ENCODE measurements at places on chromosomes 5 and 9. TPM values are rescaled to one million over a fixed set of nuclear protein-coding genes. Genes with fewer than 3 reads are reported as not detected.

Gene LHX6
- not detected for total RNA-seq

Gene ZFP2
- total RNA-seq, result 0.89 TPM

Gene TAF9
- total RNA-seq, result 52.9 TPM

DNA sequence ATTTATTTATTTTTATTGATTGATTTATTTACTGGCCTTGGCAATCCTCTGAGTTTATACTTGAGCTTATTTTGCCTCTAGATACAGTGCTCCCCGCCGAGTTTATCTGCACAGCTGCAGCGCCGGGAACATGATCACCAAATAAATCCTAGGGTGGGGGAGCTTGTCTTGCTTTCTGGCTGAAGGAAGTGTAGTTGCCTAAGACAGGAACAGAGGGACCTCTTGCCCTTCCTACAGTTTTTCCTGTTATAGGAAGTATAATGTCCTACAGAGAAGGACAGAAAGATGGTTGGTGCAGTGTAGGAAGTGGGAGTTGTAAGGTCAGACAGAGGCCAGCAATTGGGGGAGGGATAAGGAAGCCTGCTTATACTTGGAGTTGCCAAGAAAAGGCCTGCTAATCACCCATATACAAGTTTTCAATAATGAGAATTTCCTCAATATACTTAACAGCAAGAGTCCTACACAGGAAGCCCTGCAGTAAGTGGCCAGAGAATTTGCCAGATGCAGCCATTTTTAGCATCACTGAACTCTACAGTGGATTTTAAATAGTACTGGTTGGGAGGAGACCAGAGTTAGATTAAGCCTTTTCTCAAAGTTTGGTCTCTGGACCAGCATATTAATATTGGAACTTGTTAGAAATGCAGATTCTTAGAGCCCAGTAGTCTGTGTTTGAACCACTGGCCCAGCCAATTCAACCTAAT lies 7.7 kb downstream of the AOPEP start:
- H3K36me3 ChIP-seq, result peaks cover 2% of the 10 kb centered on the region
- no peaks in the 10 kb centered on the region for H3K27me3 ChIP-seq
- H3K4me1 ChIP-seq, result peaks cover 1% of the 10 kb centered on the region
- no peak overlapping the region for H3K4me3 ChIP-seq
- no peak for DNase-seq
- H3K27ac ChIP-seq, result no peak overlapping the region

GRCh38 chr9:125372441-125373226 lies 111.0 kb downstream of the GAPVD1 start:
- H3K27me3 ChIP-seq, result peaks cover 4% of the 10 kb centered on the region
- no peak for DNase-seq
- no peaks in the 10 kb centered on the region for H3K36me3 ChIP-seq
- H3K4me3 ChIP-seq, result no peak overlapping the region
- H3K27ac ChIP-seq, result no peak overlapping the region

GRCh38 chr9:114742947-114743346 lies 61.0 kb upstream of the TEX48 start:
- no peaks in the 10 kb centered on the region for H3K27me3 ChIP-seq
- no peak for DNase-seq
- H3K27ac ChIP-seq, result no peak overlapping the region
- H3K36me3 ChIP-seq, result peaks cover 8% of the 10 kb centered on the region
- H3K4me3 ChIP-seq, result no peak overlapping the region

DNA sequence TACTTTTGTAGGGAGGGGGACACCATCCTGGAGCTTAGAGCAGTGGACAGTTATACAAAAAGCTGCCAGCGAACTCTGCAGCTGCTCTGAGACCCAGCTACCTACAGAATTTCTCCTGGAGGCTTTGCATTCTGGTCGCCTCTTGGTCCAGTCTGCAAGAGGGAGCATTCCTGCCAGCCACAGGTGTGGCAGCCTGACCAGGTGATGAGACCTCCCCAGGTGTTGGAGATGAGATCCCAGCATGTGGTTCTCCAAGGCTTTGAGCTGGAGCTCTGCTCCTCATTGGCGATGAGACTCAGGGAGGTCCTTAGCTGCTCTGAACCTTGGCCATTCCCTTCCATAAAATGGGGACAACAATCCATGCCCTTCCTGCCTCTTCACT lies 69.3 kb downstream of the RGS3 start:
- peaks cover 10% of the 10 kb centered on the region for H3K4me1 ChIP-seq
- no peak overlapping the region for H3K4me3 ChIP-seq
- H3K27ac ChIP-seq, result peak overlapping the region; percentile 21

DNA sequence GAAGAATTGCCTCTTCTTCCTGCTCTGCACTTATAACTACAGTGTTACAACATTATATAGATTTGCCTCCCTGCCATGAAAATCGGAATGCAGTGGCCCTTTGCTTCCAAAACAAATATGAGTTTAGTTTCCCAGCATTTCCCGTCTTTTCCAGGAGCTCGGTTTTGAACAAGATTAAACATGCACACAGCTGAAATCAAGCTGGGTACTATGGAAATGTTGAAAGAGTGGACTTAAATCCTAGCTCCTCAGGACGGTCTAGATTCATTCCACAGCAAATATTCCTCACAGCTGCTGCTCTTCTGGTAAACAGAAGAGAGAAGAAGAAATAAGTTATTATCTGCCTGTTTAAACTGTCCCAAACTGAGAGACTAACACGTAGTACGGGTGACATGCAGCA lies 161.4 kb downstream of the PIK3R1 start:
- no peak overlapping the region for H3K27ac ChIP-seq
- peaks cover 36% of the 10 kb centered on the region for H3K4me1 ChIP-seq
- H3K36me3 ChIP-seq, result peaks cover 7% of the 10 kb centered on the region
- H3K4me3 ChIP-seq, result no peak overlapping the region
- peaks cover 2% of the 10 kb centered on the region for H3K27me3 ChIP-seq
- no peak for DNase-seq

GRCh38 chr5:35417040-35417439 lies 186.8 kb upstream of the PRLR start:
- no peak overlapping the region for H3K27ac ChIP-seq
- H3K36me3 ChIP-seq, result no peaks in the 10 kb centered on the region
- H3K4me3 ChIP-seq, result no peak overlapping the region
- no peak for DNase-seq
- no peaks in the 10 kb centered on the region for H3K4me1 ChIP-seq

Gene IL9
- total RNA-seq, result not detected

GRCh38 chr5:151581347-151581746 lies 9.8 kb downstream of the FAT2 start:
- no peaks in the 10 kb centered on the region for H3K27me3 ChIP-seq

Gene UQCRQ
- total RNA-seq, result 278 TPM

GRCh38 chr9:136619742-136620440 lies 42.8 kb upstream of the EGFL7 start:
- no peaks in the 10 kb centered on the region for H3K27me3 ChIP-seq
- H3K4me3 ChIP-seq, result no peak overlapping the region
- no peak for DNase-seq
- H3K27ac ChIP-seq, result no peak overlapping the region
- H3K36me3 ChIP-seq, result no peaks in the 10 kb centered on the region

DNA sequence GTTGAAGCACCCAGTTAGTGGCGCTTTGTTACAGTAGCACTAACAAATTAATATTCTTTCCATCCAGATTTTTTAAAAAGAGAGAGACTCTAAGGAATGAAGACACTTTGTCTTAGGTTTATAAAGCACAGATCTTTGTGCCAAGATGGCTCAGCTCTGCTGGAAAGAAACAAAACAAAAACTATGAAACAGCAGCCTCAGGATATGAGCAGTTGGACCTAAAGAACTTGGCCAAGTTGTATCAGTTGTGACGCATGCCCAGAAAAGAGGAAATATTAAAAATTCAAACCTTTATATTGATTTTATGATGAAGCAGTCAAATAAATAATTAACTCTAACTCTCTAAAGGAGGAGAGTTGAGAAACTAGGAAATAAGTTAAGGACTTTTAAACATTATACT lies 427.2 kb downstream of the SPOCK1 start:
- H3K4me3 ChIP-seq, result no peak overlapping the region
- H3K4me1 ChIP-seq, result no peaks in the 10 kb centered on the region
- H3K27ac ChIP-seq, result no peak overlapping the region
- no peaks in the 10 kb centered on the region for H3K36me3 ChIP-seq

DNA sequence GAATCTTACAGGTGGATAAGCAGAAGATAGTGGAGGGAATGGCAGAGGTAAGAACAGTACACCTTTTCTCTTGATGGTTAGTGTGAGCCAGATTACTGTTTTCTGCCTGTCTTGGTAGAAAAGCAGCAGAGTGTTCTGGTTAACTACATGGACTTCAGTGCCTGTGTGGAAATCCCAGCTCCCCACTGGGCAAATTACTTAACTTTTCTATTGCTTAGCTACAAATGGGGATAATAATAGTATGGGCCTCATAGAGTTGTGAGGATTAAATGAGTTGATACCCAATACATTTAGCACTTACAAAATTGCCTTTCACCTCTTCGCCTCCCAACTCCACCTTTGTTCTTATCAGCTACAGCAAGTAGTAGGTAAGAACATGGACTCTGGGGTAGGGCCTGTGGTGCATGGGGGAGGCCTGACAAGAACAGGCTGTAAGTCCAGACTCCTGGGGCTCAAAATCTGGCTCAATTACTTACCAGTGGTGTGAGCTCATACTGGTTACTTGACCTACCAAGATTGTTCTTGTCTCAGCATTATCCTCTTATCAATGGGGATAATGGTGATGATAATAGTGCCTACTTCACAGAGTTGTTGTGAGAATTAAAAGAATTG lies 125.1 kb downstream of the LIFR start:
- no peak overlapping the region for H3K27ac ChIP-seq
- DNase-seq, result no peak
- no peak overlapping the region for H3K4me3 ChIP-seq
- H3K4me1 ChIP-seq, result peaks cover 14% of the 10 kb centered on the region
- peaks cover 32% of the 10 kb centered on the region for H3K27me3 ChIP-seq
- no peaks in the 10 kb centered on the region for H3K36me3 ChIP-seq

DNA sequence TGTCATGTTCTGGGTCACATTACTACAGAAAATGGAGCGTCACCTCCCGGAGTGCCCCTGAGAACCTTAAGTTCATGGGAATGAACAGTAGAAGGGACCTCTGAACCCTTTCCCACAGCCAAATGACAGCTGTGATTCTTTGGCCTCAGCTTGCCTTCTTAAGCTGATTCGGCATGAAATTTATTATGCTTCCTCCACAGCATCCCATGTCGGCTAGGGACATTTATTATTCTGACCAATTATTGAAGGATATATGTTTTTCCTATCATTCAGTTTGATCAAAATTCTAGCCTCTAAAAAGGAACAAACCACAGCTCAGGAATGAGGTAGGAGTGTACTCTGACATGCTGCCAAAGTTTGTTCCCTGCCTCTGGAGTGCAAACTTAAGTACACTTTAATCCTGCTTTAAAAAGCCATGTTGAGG lies 440.6 kb downstream of the CETN3 start:
- no peaks in the 10 kb centered on the region for H3K36me3 ChIP-seq
- H3K27me3 ChIP-seq, result no peaks in the 10 kb centered on the region
- H3K4me3 ChIP-seq, result no peak overlapping the region
- H3K27ac ChIP-seq, result no peak overlapping the region
- no peak for DNase-seq

DNA sequence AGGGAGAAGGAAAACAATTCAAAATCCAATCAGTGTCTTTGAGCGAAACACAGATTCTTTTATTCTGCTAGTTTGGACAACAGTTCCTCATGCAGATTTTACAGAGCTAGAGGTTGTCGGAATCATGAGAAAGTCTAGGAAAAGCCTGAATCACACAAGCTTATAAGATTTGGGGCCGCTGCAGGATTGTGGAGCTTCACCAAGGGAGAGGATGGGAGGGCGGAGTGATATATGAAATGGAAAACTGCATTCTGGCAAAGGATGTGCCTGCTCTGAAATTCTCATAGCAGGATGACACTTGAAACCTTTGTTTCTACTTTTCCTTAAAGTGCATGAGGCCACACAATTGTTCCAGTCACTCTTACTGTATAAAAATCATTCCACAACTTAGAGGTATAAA lies 134.3 kb downstream of the OR2K2 start:
- no peak for DNase-seq
- H3K4me3 ChIP-seq, result no peak overlapping the region
- H3K36me3 ChIP-seq, result no peaks in the 10 kb centered on the region
- H3K4me1 ChIP-seq, result no peaks in the 10 kb centered on the region
- H3K27ac ChIP-seq, result no peak overlapping the region
- H3K27me3 ChIP-seq, result no peaks in the 10 kb centered on the region

- H3K27ac ChIP-seq, result no peak overlapping the region
- H3K4me3 ChIP-seq, result no peak overlapping the region
- DNase-seq, result no peak
- peaks cover 67% of the 10 kb centered on the region for H3K36me3 ChIP-seq
- H3K4me1 ChIP-seq, result peaks cover 15% of the 10 kb centered on the region
- no peaks in the 10 kb centered on the region for H3K27me3 ChIP-seq
Observed at GRCh38 chr5:170248172-170248930, 15.6 kb downstream of the C5orf58 start.

Gene RFX3
- total RNA-seq, result 16.2 TPM

- no peaks in the 10 kb centered on the region for H3K36me3 ChIP-seq
- no peaks in the 10 kb centered on the region for H3K4me1 ChIP-seq
- H3K27me3 ChIP-seq, result peaks cover 3% of the 10 kb centered on the region
- H3K27ac ChIP-seq, result no peak overlapping the region
- no peak for DNase-seq
Observed at GRCh38 chr9:72185561-72185960, 36.3 kb downstream of the GDA start.

Gene CAMK4
- 154 TPM for total RNA-seq

DNA sequence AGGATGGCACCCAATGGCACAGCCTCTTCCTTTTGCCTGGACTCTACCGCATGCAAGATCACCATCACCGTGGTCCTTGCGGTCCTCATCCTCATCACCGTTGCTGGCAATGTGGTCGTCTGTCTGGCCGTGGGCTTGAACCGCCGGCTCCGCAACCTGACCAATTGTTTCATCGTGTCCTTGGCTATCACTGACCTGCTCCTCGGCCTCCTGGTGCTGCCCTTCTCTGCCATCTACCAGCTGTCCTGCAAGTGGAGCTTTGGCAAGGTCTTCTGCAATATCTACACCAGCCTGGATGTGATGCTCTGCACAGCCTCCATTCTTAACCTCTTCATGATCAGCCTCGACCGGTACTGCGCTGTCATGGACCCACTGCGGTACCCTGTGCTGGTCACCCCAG lies 25.4 kb downstream of the HRH2 start:
- H3K36me3 ChIP-seq, result peaks cover 33% of the 10 kb centered on the region
- no peak overlapping the region for H3K4me3 ChIP-seq
- peaks cover 30% of the 10 kb centered on the region for H3K4me1 ChIP-seq
- DNase-seq, result no peak
- H3K27me3 ChIP-seq, result no peaks in the 10 kb centered on the region

Gene HACD4
- total RNA-seq, result 17.5 TPM

- H3K27me3 ChIP-seq, result no peaks in the 10 kb centered on the region
- no peaks in the 10 kb centered on the region for H3K36me3 ChIP-seq
- no peak overlapping the region for H3K27ac ChIP-seq
- no peak for DNase-seq
- no peaks in the 10 kb centered on the region for H3K4me1 ChIP-seq
Observed at GRCh38 chr5:153866176-153866575, 172.5 kb downstream of the FAM114A2 start.

DNA sequence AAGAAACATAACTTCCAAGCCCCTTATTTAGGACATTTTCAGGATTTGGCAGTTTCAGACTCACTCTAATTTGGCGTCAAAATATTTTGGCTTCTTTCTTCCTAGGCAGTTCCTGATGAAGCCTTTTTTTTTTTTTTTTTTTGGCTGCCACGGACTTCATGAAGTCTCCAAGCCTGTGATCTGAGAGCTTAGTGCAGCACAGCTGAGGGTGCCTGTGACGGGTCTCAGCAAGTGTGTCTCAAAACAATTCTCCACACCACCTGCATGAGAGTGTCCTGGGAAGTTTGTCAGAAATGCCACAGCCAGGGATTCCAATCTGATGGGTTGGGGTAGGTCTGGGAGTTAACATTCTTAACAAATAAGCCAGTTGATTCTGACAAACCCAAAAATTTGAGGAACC lies 6.0 kb upstream of the ESM1 start:
- peaks cover 6% of the 10 kb centered on the region for H3K27me3 ChIP-seq
- peaks cover 31% of the 10 kb centered on the region for H3K4me1 ChIP-seq
- H3K4me3 ChIP-seq, result no peak overlapping the region

Measured in activated naive CD8-positive, alpha-beta T cell treated with anti-CD3 and anti-CD28 coated beads, Interleukin-2, amount 10 ng/mL, durations not matched to agents 7 days and 5 days (primary cell).